Right cardiac atrium (tissue), 5 donors: ENCODE measurements at places on chromosomes 1 and 21. TPM values are rescaled to one million over a fixed set of nuclear protein-coding genes. Genes with fewer than 3 reads are reported as not detected.

GRCh38 chr1:108646265-108646647 lies 14.6 kb downstream of the HENMT1 start:
- no peak for DNase-seq

- peak; percentile 55 for DNase-seq
Observed at GRCh38 chr1:30684881-30685795, 38.2 kb downstream of the MATN1 start.

- DNase-seq, result no peak
Observed at GRCh38 chr1:98260839-98261238, 340.0 kb upstream of the DPYD start.

GRCh38 chr1:223109581-223110026 lies 33.4 kb downstream of the TLR5 start:
- DNase-seq, result no peak

- no peak for DNase-seq
Observed at GRCh38 chr1:63807046-63807445, 33.2 kb downstream of the ROR1 start.

GRCh38 chr1:1004780-1005697 lies 5.1 kb upstream of the HES4 start:
- DNase-seq, result peak; percentile 49

GRCh38 chr1:185367218-185367617 lies 50.2 kb upstream of the IVNS1ABP start:
- peak; percentile 26 for DNase-seq

- no peak for DNase-seq
Observed at GRCh38 chr1:77473690-77474089, 191.9 kb downstream of the AK5 start.

RRP15 gene
- 19.8 TPM for total RNA-seq

- DNase-seq, result peak; percentile 91
Observed at GRCh38 chr1:2314273-2314802, 77.0 kb downstream of the MORN1 start.

- DNase-seq, result peak; percentile 68
Observed at GRCh38 chr1:39268112-39268581, 63.7 kb downstream of the MACF1 start.

DNA sequence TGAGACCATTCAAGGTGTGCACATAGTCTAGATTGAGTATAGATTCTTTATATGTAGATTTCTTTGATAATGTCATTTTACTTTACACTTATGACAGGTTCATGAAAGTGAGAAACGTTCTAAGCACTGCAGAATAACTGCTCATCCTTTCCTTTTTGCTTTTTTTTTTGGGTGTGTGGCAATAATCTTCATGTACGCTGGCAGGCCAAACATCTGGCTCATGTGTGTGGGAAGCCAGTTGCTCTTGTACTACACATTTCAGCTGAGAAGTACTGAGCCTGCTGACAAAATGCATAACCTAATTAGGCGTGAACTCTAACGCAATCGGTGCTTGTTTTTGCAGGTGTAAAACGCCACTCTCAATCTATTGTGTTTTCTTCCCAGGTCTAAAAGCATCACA lies 350.8 kb upstream of the KAZN start:
- DNase-seq, result no peak

- DNase-seq, result no peak
Observed at GRCh38 chr1:174075245-174075692, 53.1 kb upstream of the RC3H1 start.

ANKRD45 gene
- total RNA-seq, result 0.93 TPM

DNA sequence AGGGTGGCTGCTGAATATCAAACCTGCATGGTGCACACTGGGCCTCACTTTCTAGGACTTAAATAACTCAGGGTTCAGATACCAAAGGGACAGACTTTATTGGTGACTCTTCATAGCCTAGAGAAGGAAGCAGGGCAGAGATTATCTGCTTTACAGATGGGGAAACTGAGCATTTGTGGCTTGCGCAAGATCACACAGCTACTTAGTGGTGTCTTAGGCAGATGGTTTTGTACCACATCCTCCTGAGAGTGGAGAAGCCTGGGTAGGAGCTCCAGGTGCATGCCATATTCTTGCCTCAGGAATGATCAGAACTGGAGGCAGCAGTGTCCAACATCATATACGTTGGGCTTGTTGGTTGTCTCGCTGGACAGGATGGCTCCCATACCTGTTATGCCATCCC lies 6.8 kb upstream of the DPH2 start:
- DNase-seq, result no peak

DNA sequence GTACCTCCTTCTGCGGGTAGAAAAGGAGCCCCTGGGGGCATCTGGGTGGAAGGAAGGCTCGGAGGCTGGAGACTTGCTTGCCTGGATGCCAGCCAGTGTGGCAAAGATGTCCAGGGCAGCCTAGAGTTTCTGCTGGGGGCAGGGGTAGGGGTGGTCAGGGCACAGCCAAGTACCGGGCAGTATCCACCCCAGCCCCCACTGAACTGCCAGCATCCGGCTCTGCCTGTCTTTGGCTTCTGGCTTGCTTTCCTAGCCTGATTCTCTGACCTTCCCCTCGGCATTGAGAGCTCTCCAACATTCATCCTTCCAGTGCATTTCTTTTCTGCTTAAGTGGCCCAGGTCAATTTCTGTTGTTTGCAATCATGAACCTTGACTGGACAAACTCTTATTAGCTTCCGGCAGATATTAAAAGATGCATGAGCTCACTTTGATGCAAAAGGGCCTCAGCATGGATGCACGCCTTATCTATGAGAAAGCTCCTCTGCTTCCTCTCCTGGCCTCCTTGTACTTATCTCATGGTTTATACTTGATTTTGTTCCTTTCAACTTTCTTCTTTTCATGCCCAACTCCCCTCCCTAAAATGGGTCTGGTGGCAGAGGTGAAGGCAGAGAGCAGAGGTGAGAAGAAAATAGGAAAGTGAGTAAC lies 116.9 kb downstream of the HLCS start:
- DNase-seq, result no peak

DNA sequence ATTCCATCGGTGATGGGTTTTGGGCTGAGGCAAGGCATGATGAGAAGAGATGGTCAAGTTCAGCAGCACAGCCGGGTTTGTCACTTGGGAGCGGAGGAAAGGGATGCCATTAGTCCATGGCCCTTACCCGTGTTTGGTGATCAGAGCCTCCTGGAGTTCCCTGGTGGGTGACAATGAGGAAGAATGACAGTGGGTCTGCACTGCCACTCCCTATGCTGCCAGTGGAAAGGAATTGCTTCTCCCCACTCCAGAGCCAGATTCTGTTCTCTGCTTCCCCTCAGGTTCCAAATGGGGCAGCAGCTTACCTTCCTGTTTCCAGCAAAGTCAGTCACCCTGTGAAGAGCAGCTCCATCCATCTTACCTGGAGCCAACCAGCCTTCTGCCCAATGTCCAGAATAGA lies 393.1 kb downstream of the PTPRU start:
- DNase-seq, result no peak

LRRC53 gene
- not detected for total RNA-seq

GRCh38 chr1:58392083-58392482 lies 154.4 kb downstream of the OMA1 start:
- DNase-seq, result no peak

GRCh38 chr21:36994501-36995158 lies 11.9 kb upstream of the RIPPLY3 start:
- no peak for DNase-seq
